MV-4-11 (cell line): ENCODE measurements at places on chromosomes 6 and 20.

GRCh38 chr20:3199206-3199605, 5.3 kb downstream of the DDRGK1 start:
- no peak for DNase-seq

DNA sequence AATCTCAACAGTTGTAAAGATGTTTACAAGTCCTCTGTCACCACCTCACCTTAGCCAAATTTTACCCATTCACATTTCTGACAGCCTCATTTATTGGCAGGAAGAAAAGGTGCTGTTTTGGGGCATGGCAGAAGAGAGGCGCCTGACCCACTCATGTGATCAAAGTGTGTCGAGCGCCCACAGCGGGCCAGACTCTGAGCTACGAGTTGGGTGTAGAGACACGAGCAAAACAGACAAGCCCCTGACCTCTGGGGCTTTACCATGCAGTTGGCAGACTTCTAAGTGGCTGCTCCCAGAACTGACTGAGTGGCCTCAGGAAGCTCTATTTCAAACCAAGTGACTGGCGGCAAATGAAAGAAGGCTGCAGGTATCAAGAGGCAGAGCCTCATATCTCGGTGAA, 167.0 kb downstream of the SOBP start:
- no peak for DNase-seq

DNA sequence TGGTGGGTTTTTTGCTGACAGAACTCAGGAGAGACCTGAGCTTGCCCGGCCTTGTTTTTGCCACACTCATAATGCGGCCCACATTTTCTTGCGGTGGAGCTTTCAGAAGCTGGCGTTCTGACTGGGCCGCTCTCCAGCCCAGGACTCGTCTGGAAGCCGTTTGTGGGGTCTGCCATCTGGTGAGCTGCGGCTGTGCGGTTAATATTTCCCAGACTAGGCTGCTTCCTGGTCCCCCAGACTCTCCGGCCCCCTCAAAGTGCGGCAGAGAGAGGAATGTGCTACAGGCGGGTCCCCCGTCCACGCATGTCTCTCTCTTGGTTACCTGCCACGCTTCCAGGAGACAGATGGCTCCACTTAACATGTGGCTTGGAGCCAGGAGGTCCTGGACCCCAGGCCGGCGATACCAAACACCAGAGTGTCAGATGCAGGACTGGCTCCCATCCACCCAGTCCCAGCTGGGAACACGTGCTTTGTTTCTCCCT, 128.9 kb upstream of the PMEPA1 start:
- DNase-seq = no peak

DNA sequence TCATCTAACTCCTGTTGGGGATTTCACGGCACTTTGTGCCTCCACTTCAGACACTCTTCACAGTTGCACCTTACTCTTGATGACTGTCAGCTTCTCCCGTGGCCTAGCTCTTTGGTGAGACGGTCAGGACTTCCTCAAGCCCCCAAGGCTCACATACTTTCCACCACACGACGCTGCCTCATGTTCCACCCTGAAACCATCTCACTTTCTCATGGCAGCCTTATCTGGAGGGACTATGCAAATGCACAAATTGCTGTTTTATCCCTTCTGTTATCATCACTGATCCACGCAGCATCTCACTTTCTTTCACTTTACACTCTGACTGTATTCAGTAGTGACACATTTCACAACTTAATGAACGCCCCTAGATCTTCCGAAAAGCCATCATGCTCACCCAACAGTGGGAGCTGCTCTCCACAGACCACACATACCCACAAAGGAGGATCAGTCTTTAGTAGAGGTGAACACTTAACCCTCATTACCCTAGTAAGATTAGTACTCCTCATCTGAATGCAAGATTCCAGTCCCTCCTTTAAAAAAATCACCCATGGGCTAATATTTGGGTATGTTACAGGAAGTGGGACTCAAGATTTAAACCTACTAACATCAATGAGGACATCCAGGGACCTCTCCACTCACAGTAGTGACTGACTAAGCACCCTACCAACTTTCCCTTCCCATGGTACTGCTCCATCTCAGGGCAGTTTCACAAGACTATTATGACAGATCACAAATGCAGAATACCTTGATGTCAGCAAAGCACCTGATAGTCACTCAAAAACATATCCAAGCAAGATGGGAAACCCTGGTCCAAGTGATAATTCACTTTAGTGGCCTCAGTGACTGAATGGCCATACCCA, 35.4 kb downstream of the FYN start:
- no peak for DNase-seq

GRCh38 chr20:33370291-33370690, 31.0 kb downstream of the CDK5RAP1 start:
- peak; percentile 47 for DNase-seq

GRCh38 chr6:14550822-14551221, 433.2 kb downstream of the CD83 start:
- no peak for DNase-seq

GRCh38 chr6:158471339-158471738, 88.6 kb upstream of the TMEM181 start:
- DNase-seq = peak; percentile 79

DNA sequence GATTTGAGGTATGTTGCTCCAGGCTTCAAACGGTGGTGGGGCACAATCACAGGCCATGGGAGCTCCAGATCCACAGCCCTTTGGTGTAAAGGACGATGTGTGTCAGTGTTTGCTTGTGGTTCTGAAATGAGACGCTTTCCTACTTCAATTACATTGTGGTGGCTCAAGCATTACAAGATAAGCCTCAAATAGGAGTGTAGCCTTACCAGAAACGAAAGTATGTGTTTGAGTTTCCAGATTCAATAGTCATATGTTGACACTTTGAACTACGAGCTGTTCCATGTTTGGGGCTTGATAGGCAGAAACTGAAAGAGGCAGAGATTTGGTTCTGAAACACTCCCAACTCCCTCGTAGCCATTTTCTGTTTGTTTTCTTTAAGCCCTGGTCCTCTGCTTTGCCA, 187.1 kb downstream of the MYLK4 start:
- peak; percentile 65 for DNase-seq

GRCh38 chr20:2652724-2653555, 508 bp downstream of the NOP56 start:
- DNase-seq = no peak

DNA sequence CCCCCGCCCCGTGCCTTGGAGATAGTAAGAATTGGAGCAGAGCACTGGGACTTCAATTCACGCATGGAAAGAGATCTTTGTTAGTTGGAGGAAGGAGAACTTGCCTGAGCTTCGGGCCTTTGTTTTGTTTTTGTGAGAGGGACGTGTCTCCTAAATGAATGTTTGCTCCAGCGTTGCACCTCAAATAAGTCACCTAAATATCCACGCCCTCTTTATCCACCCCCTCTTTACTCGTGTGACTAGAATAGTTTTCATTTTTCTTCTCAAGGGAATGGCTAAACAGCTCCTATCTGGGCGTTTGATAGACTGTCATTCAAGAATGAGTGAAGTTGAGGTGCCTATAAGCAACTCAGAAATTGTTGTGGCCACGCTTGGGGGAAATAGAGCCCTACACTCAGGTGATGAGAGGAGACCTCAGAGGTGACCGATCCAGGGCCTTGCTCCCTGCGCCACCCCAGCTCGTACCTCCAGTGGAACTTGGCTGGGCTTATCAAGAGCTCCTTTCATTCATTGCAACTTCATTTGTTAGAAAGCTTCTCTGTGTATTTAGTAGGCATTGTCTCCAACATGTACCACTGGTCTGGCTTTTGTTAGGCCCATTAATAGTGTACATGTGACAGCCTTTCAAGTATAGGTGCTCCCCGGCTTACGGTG, 861 bp downstream of the PCMTD2 start:
- no peak for DNase-seq

GRCh38 chr6:119348748-119349360, 707 bp downstream of the MAN1A1 start:
- no peak for DNase-seq

DNA sequence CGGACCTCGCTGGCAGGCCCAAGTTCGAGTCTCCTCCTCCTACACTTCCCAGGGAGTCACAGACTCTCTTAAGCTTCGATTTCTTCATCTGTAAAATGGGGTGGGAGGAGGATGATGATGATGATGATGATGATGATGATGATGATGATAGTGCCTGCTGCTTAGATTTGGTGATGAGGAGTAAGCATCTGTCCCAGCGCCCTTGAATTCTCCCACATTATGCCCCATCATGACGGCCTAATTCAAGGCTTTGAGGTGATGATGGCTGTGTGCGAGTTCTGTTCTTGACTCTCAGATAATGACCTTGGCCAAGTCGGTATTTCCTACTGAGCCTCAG, 487 bp upstream of the KIAA1755 start:
- DNase-seq = no peak

- no peak for DNase-seq
Measured at GRCh38 chr6:143288923-143289322, 161.6 kb downstream of the ADAT2 start.

- DNase-seq = peak; percentile 27
Measured at GRCh38 chr6:10951675-10952282, 64.9 kb downstream of the SYCP2L start.

DNA sequence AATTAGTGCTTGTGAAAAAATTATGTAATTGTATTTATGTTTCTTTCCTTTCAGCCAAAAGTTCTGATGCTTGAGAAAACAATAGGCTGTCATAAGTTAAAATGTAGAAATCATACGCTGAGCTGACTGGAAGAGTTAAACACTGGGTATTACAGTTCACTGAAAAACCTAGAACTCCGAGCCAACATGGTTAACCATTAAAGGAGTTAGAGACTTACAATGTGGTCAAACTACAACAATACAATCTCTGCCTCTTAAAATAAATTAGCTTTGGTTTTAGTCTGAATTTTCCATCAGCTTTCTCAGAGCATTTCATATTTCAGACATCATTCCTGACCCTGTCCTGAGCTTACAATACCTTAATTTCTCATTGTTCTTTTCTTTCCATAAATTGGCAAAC, 91.0 kb downstream of the COL12A1 start:
- DNase-seq = no peak

GRCh38 chr20:1861347-1861976, 33.7 kb upstream of the SIRPA start:
- DNase-seq = no peak

GRCh38 chr6:119040636-119041035, 37.8 kb downstream of the FAM184A start:
- no peak for DNase-seq

GRCh38 chr6:105839266-105839665, 246.9 kb upstream of the PRDM1 start:
- no peak for DNase-seq

- peak; percentile 11 for DNase-seq
Measured at GRCh38 chr6:108348655-108349349, 53.9 kb downstream of the AFG1L start.

GRCh38 chr6:44039839-44040350, 87.4 kb downstream of the MRPL14 start:
- DNase-seq = no peak

DNA sequence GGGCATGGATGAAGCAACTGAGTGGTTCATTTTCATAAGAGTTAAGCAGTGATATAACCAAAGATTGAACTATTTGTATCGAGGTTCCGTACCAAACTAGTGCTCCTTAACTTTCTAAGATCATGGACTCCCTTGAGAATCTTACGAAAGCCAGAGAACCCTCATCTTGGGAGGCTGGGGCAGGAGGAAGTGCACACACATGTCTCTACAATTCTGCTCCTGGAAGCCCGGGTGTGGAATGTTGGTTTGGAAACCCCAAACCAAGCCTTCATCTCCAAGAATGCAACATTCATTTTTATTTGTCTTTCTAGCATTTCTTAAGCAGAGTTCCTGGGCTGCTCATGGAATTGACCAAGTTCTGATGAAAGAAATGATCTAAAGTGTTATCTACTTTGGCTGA, 250.5 kb upstream of the PRND start:
- no peak for DNase-seq
